ENCODE measurements at places on chromosomes 7 and 10. TPM values are rescaled to one million over a fixed set of nuclear protein-coding genes. Genes with fewer than 3 reads are reported as not detected.

- DNase-seq: peak; percentile 56
Measured at GRCh38 chr10:71547876-71548846, 151.4 kb downstream of the CDH23 start.

- DNase-seq: no peak
Measured at GRCh38 chr10:48192881-48193450, 81.5 kb downstream of the FRMPD2 start.

AGMO gene
- 8.3 TPM for total RNA-seq

ARID5B gene
- 50.6 TPM for total RNA-seq
